ENCODE measurements at places on chromosomes 16 and 17.
A peak's percentile ranks its signal among the peaks of the same experiment; 100 is the strongest.

GRCh38 chr17:29821897-29822296 is 108.1 kb downstream of the SSH2 start:
- DNase-seq: no peak

DNA sequence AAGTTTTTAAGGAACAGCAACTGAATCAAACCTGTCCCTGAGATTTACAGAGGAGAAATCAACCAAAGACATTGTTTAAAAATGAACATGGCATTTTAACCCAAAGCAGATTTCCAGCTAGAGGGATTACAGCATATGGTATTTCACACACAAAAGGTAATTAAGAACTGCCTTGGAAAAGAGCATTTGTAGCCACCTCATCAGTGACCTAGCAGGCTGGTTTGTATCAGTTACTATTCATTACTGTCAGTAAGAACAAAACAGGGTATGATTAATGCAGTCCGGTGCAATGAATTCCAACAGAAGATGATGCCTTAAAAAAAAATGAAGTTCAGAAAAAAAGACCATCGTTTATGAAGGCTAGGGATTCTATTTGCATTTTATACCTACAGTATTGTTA is 219.9 kb downstream of the CHD9NB start:
- no peak for DNase-seq

GRCh38 chr16:84156342-84156784 is 11.3 kb downstream of the DNAAF1 start:
- DNase-seq: no peak

DNA sequence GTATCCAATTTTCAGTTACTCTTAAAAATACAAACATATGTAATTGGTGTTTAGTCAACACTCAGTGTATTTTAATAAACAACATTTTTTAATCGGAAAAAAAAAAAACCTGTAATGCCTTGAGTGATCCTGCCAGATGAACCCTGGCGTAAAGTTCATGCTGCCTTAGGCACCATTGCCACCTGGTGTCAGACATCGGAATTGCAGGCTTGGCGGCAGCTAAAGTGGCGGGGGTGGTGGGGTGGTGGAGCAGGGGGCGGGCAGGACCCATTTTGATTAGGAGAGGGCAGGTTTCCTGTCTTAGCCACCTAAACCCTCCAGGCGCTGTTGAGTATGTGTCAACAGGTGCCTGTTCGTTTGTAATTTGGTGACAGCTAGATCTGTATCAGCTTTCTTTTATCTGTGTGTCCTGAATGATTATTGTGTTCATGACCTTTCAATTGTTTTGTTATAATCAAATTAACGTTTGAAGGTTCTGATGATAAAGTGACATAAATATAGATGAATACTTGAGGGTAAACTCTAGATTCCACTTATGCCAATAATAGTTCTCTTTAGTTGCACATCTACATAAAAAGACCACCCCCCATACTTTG is 588.7 kb downstream of the CDH13 start:
- no peak for DNase-seq

DNA sequence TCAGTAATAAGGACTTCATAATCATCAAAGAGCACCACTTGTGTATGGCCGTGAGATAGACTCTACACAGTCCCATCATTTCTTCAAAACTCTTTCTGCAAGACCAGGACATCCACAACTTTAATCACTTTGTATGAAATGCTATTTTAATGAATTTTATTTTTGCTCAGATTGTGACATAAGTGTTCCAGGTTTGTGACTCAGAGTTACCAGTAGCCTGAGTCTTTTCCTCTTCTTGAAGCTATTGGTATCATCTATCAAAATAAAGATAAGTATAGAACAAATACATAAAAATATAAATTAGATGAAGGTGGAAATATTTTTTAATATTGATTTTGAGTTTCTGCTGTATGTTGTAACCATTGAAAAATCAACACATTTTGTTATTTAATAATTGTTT is 16.6 kb upstream of the VWA3A start:
- DNase-seq: no peak

DNA sequence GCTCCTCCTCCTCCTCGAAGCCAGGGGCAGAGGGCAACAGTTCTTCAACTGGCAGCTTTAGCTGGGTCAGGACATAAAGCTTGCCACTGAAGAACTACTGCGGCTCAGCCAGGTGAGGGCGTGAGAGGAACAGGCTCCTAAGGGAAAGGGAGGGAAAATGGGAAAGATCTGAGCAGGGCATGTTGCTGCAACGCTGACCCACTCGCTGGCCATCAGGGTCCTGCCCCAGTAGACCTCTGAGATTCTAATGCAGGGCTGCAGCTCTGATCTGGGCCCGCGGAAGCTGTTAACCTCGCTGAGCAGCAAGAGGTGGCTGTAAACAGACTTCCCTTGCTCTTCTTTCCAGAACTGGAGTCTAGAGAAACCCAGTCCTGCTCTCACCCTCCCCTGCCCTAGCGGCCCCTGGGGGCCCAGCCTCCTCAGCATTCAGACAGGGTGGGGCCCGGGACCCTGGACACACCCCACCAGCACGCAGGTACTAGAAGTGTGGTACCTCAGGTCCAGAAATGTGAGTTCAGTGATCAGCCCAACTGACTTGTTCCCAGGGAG is 3.8 kb upstream of the TLCD2 start:
- DNase-seq: no peak

DNA sequence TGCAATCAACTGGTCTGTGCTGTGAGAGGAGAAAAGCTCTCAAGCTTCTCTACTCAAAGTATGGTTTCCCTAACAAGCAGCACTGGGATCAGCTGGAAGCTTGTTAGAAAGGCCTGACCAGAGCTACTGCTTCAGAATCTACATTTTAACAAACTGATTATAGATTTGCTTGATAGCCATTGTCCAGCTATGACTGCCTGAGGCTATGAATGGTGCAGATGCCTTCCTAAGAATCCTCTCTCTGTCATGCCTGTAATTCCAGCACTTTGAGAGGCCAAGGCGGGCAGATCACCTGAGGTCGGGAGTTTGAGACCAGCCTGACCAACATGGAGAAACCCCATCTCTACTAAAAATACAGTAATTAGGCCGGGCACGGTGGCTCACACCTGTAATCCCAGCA is 28.6 kb downstream of the PKD1L3 start:
- DNase-seq: no peak

DNA sequence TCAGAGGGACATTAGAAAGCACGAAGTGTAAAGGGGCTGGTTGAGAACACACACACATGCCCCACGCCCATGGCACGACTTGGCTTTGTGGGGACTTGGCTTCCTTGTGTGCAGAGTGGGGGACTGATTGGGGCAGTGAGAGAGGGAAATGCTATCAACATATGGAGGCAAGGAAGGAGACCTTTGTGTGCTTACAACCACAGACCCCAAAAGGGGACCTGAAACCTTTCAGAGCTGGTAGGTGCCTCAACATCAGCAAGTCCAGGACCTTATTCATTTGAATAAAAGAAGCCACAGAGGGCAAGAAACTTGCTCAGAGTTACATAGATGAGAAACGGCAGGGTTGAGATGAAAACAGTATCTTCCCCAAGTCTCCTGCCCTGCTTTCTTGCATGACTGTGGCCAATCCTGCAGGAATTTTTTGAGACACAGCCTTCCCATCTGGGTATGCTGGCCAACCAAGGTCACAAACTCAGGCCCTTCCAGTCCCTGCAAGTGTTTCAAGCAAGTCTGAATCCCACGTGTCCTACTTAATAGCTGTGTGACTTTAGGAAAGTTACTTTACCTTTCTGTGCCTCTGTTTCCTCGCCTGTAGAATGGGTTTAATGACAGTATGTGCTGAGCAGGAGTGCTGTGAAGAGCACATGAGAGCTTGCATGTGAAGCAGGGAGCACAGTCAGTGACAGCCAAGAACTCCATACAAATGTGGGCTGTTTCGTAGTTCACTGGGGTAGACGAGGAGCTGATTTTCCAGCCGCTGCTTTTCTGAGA is 26.2 kb downstream of the C16orf78 start:
- no peak for DNase-seq

GRCh38 chr16:78376452-78376851 is 277.0 kb downstream of the WWOX start:
- DNase-seq: no peak

DNA sequence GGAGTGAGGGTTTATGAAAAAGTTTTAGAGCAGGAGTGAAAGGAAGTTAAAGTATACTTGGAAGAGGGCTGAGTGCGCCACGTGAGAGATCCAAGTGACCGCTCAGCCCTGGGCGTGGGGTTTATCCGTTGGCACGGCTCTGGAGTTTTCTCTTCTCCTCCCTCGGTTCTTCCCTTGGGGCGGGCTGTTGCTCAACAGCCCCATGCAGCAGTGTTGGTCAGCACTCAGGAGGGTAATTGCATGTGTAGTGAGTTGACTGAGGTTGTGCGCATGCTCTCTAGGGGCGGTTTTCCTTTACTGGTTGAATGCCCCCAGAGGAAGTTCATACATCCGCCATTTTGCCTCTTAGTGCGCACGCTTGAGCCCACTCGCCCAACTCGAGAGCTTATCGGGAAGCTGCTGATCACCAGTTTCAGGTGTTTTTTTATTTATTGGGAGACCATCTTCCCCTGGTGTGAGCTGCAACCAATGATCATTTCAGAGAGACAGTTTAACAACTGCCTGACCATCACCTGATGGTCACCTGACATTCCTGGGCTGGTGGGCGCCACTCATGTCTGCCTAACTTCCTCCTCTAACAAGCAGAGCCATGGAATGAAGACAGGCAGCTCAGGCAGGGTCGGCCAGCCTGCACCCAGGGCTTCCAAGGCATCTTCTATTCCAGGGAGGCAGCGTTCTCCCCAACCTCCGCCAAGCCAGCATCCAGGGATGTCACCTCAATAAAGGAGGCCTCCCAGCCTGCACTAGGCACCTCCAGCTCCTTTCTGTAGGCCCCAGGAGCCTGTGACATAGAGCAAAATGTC is 41.3 kb upstream of the DNAH17 start:
- DNase-seq: peak; percentile 64

- no peak for DNase-seq
These were observed 138.2 kb downstream of the CMIP start for GRCh38 chr16:81582655-81583441.

DNA sequence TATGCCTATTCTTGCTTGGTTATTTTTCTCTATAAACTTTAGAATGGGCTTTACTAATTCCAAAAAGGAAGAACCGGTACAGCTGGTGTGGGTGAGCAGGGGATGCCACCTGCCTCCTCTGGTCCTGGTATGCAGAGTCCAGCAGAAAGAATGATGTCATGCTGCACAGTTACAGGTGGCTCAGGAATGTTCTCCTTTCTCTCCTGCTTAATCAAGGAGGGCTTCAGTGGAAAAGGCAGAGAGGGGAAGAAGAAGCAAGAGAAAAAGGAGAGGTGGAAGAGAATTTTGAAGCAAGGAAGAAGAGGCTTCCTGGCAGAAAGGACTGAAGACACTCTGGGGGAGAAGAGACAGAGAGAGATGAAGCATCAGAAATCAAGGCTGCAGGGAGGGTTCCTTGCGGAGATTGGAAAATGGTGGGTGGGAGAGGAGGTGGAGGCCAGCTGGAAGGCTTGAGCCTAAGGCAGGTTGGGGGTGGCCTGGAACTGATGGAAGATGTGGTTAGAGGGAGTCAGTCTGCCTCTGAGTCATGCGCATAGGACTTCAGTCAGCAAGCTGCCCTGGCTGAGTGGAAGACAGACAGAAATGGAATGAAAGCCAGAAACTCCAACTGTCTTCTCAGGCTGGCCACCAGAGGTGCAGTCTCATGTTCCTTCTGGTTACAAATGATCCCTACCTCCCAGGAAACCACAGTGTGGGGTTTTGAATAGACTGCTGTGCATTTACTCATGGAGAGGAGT is 64.6 kb upstream of the CRHR1 start:
- DNase-seq: no peak

- DNase-seq: no peak
These were observed 17.7 kb downstream of the CCL17 start for GRCh38 chr16:57422026-57422944.

GRCh38 chr16:88287219-88287618 is 95.5 kb upstream of the ZNF469 start:
- DNase-seq: no peak

- no peak for DNase-seq
These were observed 6.9 kb downstream of the TSC2 start for GRCh38 chr16:2054543-2055245.

- no peak for DNase-seq
These were observed 2.1 kb downstream of the CHAD start for GRCh38 chr17:50466371-50467113.

GRCh38 chr17:16662936-16663335 is 9.3 kb upstream of the ZNF624 start:
- no peak for DNase-seq

GRCh38 chr17:53543472-53543871 is 279.3 kb upstream of the KIF2B start:
- DNase-seq: no peak

DNA sequence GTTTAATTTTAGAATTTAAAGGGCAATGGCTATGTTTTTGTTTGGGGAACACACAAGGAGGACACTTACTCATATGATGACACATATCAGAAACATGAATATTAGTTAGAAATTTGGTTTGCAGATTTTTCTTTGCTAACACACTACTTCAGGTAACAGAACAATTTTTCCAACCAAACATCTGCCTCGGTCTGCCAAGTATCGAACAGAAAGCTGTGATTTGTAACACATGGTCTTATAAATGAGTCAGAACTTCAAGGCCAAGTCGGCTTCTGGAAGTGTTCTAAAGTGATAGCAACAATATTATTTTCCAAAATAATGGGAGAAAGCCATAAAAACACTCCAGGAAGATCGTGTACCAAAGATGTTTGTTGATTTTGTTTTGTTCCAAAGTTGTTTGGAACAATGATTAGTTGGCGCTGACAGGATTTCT is 75.9 kb upstream of the PMFBP1 start:
- DNase-seq: no peak

GRCh38 chr17:74089869-74090464 is 113.5 kb upstream of the RPL38 start:
- no peak for DNase-seq

DNA sequence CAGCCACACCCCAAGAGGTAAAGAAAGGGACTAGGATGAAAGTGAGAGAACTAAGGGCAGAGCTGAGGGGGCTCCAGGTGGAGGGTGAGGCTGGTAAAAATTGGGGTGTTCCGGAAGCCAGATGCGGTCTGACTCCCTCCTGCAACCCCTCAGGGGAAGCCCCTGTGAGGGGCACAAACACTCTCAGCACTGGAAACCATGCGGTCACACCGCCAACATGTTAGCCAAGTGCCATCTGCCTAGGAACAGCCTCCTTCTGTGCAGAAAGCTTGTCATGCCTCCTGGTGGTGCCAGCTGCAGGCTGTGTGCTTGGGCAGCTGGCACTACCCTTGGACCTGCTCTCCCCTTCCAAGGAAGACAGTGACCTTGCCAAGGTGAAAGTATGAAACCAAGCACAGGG is 83.5 kb upstream of the RPL38 start:
- no peak for DNase-seq

DNA sequence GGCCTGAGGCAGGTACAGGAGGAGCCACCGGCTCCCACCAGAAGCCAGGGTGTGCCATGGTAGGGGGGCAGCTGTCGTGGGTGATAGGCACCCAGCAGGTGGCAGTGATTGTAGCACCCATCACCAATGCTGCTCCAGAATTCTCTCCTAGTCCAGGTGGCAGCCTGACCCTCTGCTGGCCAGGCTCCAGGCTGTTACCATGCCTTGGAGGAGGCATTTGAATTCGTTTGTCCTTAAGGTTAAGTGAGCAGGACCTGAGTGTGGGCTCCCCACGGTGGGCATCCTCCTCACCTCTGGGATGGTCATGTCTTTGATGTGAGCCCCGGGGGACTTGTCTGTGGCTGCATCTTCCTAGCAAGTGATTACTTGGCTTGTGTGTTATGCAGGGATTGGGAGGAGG is 59.4 kb downstream of the RGS9 start:
- DNase-seq: no peak

- no peak for DNase-seq
These were observed 9.4 kb upstream of the GAST start for GRCh38 chr17:41702712-41703111.
